ENCODE measurements at places on chromosomes 13 and 19. TPM values are rescaled to one million over a fixed set of nuclear protein-coding genes. Genes with fewer than 3 reads are reported as not detected.

The LAIR1 gene
- total RNA-seq: 1.0 TPM

The C2CD4C gene
- total RNA-seq: not detected

The SIGLEC12 gene
- total RNA-seq: not detected

The PSG6 gene
- not detected for total RNA-seq

The KIR2DL1 gene
- total RNA-seq: not detected

The PRSS57 gene
- not detected for total RNA-seq

Measured in kidney epithelial cell (primary cell).